RCC 7860 (cell line): ENCODE measurements at places on chromosomes 5 and 9.

- DNase-seq, result no peak
Measured at GRCh38 chr5:177430140-177430951, 3.9 kb downstream of the GRK6 start.

DNA sequence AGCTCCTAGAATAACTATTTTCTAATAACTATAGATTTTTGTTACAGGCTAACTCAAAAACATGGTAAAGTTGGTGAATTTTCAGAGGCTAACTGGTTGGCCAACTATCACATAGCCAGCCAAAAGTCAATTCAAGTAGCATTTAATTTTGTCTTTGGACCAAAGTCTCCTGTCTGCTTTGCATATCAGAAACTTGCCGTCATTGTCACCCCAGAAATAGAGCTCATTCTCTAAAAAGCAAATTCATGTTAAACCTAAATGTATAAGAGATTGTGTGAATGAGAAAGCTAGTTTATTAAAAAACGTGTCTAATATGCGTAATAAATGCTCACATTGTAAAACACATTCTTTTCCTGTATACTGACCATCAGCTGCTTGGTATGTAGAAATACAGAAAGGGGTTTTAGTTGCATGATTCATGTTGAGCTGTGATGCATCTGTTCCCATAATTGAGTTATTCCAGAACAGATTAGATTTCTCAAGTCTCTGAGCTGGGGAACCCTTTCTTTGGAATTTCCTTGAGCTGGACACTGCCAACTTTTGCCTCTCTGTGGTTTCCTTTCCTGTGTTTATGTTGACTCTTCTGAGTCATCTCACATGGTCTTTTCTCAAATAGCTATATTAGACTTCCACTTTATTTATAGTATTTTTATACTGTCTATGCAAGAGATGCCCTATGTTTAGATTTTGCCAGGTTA, 7.3 kb downstream of the SRFBP1 start:
- DNase-seq, result peak; percentile 92

- no peak for DNase-seq
Measured at GRCh38 chr9:24801344-24801743, 255.6 kb upstream of the IZUMO3 start.

GRCh38 chr5:147426640-147427327, 83.1 kb downstream of the DPYSL3 start:
- DNase-seq, result no peak

GRCh38 chr5:17930346-17930745, 296.1 kb downstream of the TAF11L14 start:
- DNase-seq, result no peak

DNA sequence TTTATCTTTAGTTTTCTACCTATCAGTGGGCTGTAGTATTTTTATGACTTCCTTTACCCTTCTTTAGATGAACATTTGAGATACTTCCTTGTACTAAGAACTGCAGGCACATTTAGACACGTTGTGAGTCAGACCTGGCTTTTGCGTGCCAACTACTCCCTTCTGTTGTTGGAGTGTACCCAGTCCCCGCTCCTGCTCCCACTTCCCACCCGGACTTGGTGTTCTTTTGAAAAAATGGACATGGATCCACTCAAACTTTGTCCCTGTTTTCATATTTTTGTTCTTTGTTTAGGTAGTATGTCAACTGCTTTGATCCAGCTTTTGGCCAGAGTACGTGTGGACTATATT, 60.7 kb downstream of the PARP8 start:
- DNase-seq, result no peak

DNA sequence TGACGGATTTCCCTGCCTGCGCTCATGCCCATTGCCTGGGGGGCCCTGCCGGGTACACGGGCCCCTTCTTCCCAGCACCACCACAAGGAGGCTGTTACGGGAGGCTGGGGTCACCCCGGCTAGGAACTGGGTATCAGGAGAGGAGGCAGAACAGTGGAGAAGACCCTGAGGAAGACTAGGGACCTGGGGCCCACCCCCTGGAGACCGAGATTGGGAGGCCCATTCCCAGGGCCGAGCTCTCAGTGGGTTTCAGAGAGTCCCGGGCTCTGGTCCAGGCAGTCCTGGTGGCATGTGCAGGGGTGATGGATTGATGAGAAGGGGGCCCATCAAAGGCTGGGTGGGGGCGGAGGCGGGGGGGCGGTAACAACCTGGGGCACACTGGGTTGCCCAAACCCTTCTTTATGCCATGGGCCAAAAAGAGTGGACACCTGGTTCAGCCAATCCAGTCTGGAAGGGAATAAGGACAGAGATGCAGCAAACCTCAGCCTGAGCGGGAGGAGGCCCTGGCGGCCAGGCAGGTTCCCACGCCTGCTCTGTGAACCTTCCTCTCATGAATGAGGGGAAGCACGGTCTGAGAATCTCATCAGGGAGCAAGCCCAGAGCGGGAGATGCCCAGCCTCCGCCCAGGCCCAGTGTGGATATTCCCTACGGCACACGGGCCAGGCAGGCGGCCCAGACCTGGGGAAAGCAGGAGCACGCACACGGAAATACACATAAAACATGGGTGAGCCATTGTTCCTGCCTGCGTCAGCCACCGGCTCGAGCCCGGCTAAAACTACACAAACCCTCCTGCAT, 785 bp upstream of the P4HA2 start:
- DNase-seq, result no peak

DNA sequence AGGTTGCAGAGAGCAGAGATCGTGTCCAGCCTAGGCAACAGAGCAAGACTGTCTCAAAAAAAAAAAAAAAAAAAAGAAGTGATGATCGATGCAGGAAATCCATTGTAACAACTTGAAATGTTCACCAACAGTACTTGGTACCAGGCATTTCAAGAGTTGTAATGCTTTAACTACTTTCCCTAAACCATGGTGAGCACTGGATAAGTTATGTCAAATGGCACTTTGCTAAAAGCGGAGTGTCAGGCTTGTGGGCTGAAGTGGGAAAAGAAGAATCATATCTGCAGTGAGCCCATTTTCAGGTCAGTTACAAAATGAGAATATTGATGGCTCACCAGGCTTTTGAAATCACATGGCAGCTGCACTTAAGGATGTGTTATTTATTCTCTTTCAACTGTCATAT, 202.2 kb downstream of the RFK start:
- no peak for DNase-seq

- DNase-seq, result no peak
Measured at GRCh38 chr9:121643473-121643872, 8.0 kb upstream of the DAB2IP start.

GRCh38 chr5:64646169-64646568, 44.1 kb upstream of the SHISAL2B start:
- no peak for DNase-seq

GRCh38 chr9:22210262-22210661, 201.2 kb upstream of the CDKN2B start:
- peak; percentile 23 for DNase-seq

- DNase-seq, result no peak
Measured at GRCh38 chr9:121989010-121989409, 104.1 kb downstream of the TTLL11 start.

GRCh38 chr9:100350188-100350587, 2.6 kb downstream of the TEX10 start:
- DNase-seq, result no peak

GRCh38 chr5:23071682-23072081, 218.5 kb upstream of the CDH12 start:
- DNase-seq, result no peak

DNA sequence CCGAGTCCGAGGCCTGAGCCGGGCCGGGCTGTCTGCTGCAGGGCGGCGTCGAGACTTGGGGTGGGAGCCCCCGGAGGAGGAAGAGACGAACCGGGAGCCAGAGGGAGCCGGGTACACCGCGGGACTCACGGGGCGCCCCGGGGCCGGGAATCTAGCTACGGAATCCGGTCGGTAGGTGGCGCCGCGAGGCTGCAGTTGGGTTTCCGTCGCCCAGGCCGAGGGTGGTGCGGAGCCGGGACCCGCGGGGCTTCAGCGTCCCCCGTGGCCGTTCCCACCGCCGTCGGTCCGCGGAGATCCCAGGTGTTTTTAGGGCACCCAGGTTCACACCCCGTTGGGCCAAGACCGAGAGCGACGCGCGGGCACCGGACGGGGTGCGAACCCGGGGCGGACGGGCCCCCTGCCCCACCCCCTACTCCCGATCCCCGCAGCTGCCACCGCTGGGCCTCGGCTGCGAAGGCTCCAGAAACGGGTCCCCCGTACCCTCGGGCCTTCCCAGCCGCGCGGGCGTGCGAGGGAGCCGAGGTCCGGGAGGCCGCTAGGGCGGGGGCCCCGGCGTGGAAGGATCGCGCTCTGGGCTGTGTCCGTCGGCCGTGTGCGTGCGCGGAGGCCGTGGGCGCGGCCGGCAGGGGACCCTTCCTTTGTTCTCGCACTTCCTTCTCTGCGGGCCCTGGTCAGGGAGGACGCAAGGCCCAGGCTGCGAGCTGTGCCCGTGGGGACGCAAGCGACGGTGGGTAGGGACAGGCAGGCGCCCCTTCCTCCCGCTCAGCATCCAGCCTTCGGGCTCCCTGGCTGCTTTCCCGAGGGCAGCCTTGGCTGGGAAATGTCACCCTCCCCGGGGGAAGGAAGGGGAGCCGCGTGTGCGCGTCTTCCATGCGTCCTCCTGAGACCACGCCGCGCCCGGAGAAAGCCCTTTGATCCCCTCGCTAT, 146.6 kb downstream of the GAPVD1 start:
- peak; percentile 42 for DNase-seq

DNA sequence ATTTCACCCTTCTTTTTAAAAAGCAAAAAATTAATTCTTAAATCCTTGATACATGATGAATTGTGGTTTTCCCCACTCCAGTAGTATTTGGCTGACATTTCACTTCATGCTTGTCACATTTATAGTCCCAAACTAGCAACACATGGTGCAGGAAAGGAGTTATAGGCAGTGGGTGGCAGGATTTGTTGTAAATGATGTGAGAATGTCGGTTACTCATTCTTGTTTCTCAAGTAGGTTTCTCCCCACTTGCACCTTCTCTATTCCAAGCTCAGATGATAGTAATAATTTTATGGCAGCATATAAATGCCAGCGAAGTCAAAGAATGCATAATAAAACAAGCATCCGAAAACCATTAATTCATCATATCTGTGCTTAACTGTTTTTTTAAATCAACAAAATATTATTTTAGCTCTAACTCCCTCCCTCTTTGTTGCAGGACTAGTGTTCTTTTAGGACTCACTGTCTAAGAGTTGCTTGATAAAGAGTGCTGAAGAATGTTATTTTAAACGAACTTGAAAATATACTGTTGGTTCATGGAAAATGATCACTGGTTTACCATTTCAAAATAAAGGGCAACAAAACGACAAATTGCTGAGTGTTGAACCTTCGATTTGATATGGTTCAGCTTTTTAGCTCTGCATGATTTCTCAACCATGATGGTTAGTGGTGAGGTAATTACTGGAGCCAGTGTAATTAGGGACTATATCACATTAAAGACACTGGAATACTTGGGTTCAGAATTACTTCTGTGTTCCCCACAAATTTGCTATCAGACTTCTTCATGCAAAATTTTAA, 88.1 kb upstream of the ADAMTSL1 start:
- no peak for DNase-seq

DNA sequence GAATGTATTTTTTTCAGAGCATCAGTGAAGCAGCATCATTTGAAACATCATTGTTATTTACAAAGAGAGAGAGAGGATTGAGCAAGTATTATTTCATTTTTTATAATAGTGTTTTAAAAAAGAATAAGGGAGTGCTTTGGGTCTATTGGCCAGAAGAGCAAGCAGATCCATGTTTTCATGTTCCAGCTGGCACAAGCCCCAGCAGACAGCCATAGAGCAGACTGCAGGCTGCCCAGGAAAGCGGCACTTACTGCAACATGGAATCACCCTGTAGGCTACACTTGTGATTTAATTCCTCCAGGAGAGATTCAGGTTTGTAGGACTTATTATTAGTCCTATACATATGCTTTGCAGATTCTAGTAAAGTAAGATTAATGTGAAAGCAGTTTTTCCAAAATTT, 407.0 kb upstream of the GRAMD2B start:
- no peak for DNase-seq

- DNase-seq, result no peak
Measured at GRCh38 chr5:179280095-179280490, 65.2 kb downstream of the ADAMTS2 start.

DNA sequence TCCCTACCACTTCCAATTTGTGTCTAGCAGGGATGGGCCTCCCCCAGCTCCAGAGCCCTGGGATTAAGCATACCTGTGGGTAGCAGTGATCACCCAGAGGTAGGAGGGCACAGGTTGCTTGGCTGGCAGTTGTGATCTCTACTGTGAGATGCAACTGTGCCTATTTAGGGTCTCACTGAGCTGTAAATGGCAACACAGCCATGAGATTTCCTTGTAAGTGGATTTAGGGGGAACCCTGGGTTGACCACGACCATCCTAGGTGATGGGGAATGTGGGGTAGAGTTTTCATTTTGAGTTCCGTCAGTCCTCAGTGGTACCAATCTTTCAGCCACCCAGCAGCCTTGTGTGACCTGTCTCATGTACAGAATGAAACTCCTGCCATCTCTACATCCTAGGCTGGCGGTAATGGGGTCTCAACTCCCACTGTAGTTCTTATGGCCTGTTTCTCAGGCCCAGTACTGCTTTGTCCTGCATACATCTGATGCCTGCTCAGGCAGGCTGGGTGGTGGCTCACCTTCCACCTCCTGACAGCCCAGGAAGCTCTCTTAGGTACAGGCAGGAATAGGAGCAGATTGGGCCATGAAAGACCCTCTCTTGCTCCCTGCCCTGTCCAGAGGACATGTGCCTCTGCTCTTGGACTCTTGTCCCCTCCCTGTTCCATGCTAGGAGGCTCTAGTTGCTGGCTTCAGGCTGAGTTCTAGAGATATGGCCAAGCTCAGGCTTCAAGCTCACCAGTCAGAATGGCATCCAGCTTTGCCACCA, 8.1 kb downstream of the HNRNPAB start:
- no peak for DNase-seq

- DNase-seq, result no peak
Measured at GRCh38 chr5:31886206-31886605, 247.3 kb downstream of the PDZD2 start.

- DNase-seq, result no peak
Measured at GRCh38 chr5:74499256-74500050, 141.1 kb downstream of the ENC1 start.

DNA sequence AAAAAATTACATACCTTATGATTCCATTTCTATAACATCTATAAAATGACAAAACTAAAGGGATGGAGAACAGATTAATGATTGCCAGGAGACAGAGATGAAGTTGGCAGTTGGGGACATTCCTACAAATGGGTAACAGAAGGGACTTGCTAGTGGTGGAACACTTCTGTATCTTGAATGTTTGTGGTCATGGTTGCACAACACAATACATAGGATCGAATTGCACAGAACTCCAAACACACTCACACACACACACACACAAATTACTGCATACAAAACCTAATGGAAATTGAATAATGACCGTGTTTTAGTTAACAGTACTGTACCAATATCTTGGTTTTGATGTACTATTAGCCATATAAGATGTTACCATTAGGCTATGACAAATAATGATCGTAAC, 330.7 kb upstream of the POU5F2 start:
- DNase-seq, result no peak

DNA sequence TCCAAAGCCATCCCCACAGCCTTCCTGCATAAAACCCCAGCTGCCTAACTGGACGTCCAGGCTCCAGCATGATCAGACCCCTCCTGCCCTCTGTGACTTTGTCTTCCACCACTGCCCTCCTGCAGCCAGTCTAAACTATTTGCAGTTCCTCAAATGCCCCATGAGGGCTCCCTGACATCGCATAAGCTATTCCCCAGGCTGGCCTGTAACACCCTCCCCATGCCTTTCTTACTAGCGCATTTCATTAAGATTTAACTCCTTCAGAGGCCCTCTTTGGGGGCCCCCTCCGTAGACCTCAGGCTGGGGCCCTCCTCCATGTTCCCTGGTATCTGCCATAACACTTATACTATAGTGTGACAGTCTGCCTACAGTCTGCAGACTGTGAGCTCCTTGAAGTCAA, 15.5 kb upstream of the SMIM23 start:
- DNase-seq, result no peak

GRCh38 chr5:179485845-179486575, 64.3 kb upstream of the RUFY1 start:
- DNase-seq, result no peak
